ENCODE measurements at places on chromosomes 6 and 20.
A peak's percentile ranks its signal among the peaks of the same experiment; 100 is the strongest.

- DNase-seq: no peak
These were observed 54.4 kb downstream of the RTN4IP1 start for GRCh38 chr6:106574741-106575458.

- DNase-seq: no peak
These were observed 70.8 kb upstream of the SASH1 start for GRCh38 chr6:148271711-148272439.

DNA sequence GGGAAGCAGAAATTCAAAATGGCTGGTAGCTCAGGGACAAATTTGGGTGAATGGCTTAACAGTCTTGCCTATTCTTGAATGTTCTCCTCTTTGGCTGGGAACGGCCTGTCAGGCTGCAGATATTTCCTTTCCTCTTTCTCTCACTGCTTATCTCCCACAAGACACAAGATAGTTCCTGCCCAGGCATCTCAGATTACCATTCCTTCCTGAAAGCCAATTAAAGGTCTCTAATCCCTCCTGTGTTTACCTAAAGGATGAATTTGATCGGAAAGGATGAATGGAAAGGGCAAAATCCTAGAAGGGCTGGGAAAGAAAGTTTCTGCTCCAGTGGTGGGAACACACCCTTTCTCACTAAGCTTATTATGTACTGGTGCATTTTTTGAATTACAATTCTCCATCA lies 95.9 kb upstream of the JAG1 start:
- DNase-seq: no peak

DNA sequence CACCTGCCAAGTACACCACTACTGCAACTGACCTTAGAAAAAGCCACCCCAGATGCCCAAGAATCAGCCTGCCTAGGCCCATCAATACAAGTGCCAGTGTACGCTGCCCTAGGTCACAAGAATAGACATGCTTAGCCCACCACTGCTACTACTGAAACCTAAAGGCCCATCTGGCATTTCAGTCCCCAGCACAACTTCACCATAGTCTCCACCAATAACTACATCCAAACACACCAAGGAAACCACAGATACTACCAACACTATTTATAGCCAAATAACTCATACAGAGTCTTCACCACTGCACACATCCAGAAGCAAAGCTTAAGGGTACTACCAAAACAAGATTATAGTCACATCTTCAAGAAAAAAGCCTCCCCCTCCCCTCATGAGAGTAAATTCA lies 28.2 kb downstream of the TREML4 start:
- DNase-seq: no peak

- no peak for DNase-seq
These were observed 237.1 kb downstream of the ANKRD60 start for GRCh38 chr20:57991211-57991881.

DNA sequence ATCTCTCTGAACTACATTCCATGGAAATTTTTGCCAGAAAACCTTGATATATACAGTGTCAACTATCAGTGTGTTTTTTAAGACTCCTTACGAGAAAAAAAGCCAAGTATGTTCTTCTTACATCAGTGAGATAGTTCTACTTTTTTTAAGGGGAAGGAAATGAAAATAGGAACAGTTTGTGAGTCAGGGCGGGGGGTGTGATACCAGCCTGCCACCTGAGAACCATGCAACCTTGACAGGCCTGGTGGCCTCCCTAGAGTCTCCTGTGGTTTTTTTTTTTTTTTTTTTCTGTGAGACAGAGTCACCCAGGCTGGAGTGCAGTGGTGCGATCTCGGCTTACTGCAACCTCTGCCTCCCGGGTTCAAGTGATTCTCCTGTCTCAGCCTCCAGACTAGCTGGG lies 96.3 kb upstream of the GCM1 start:
- DNase-seq: no peak

DNA sequence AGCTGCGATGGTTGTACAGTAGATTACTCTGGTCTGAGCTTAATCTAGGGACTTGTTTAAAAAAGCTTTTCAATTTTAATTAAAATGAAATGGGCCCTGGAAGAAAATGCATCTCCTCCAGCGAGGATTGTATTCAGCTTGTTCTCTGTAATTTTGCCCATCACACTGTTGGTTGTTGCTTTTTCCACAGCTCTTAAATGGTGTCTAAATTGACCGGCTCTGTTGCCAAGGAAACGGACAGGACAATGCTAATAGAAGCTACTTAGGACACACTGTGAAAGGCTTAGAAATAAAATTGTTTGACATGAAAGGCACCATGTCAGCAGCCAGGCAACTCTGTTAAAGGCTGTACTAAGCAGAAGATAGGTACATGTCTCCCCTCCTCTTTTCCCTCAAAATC lies 116.7 kb upstream of the NRSN1 start:
- DNase-seq: peak; percentile 27

DNA sequence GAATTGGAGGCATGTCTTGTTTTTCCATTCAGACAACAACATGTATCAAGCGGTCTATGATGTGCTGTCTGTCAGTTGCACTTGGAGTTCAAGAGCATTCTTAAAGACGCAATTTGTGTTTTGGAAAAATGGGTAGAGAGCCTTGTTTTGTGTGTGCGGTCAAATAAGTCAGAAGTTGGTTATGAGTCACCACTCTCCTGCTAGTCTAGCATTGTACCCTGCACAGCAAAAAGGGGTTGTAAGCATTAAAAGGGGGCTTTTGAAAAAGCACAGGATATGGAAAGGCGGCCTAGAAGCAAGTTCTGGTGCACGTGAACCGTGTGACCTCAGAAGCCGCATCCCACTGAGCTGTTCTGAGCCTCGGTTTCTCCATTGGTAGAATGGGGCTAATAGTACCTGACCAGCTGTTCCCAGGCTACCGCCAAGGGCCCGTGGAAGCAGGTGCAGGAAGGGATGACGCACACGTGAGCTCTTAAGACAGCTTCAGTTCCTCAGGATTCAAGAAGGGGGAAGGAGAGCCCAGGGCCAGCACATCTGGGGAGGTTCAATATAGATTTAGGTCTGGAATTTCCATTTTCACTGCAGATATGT lies 61.6 kb upstream of the SNX9 start:
- DNase-seq: no peak

GRCh38 chr6:168091381-168092264 lies 12.6 kb upstream of the FRMD1 start:
- DNase-seq: no peak

DNA sequence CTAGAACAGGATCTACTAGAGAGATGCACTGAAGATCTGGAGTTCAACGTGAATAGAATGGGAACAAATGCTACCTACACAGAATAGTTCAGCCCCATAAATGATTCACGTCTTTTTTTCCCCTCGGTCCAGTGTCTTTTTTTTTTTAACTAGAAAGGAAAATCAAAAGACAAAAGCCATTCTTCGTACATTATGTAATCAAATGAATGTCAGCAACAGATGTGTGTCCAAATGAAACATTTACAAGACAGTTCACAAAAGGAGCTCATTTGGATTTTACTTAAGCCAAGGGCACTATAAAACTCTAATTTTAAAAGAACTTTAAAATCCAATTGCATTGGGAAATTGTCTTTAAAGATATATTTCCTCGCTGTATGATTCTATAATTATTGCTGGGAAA lies 42.4 kb downstream of the FAM184A start:
- no peak for DNase-seq
